ENCODE measurements at places on chromosomes 6 and 20.

DNA sequence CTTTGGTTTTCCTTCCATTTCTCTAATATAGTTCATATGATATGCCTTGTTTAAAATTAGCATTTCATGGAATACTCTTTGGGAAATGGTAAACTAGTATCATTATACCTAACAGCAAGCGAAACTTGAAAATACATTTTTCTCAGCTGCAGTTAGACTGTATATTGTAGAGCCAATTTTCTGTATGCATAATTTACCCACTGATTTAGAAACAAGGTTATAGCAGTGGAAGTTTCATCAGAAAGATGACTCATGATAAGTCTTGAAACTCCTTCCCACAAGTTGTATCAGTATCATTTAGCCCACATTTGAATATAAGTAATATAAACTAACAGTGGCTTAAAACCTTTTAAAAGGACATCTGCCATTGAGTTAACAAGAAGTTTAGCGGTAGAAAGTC is 164.8 kb upstream of the BMP5 start:
- DNase-seq = no peak

GRCh38 chr20:32534661-32535240 is 50.4 kb downstream of the NOL4L start:
- DNase-seq = peak; percentile 50

GRCh38 chr6:98769546-98769945 is 64.8 kb upstream of the POU3F2 start:
- peak; percentile 46 for DNase-seq

- DNase-seq = no peak
These were observed 46.1 kb downstream of the FKBP5 start for GRCh38 chr6:35642471-35643161.

DNA sequence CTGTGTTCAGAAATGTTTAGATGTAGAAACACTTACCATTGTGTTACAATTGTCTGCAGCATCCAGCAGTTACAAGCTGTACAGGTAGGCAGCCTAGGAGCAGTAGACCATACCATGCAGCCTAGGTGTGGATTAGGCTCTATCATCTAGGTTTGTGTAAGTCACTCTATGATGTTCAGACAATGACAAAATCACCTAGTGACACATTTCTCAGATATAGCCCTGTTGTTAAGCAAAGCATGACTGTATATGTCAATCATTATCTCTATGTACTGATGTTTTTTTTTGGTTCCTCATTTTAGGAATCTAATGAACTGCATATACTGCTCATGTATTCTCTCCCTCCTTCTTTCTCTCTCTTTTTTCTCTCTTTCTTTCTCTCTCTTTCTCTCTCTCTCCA is 22.2 kb downstream of the CST8 start:
- DNase-seq = no peak

DNA sequence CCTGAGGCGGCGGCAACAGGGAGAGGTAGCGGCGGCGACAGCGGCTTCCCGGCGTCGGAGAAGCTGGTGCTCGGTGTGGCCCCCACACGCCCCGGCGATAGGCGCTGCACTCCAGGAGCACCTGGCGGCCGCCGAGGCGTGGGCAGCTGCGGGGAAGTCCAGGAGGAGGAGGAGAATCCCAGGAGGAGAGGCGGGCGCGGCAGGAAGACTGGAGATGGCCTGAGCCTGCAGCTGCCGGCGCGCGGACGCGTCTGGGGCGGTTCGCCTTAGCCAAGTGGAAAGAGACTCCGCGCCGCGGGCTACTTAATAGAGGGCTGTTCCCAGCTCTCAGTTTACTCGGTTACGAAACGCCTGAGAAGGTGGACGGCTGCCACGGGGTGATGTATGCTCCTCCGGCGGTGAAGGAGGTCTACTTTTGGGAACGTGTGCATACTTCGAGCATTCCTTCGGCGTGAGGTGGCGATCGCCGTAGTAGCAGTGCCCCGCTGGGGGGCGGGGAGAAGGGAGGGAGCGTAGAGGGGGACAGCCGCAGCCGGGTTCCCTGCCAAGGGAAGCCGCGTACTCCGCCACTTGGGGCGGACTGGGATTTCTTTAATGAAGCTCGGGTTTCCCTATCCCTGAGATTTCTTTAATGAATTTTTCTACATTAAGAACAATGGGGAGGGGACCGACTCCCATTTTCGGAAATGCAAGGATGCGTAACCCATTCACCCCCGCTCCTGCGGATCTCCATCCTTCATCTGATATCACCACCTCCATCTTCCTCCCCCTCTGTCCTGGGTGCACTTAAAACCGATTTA is at the start of gene COL12A1:
COL12A1 (minus strand) TSS at position 278 of the 800 bp plus-strand sequence. CDS start 3,261 bp downstream, outside the sequence.
- DNase-seq = peak; percentile 78

- no peak for DNase-seq
These were observed 1.4 kb upstream of the SEC63 start for GRCh38 chr6:107959392-107959791.

DNA sequence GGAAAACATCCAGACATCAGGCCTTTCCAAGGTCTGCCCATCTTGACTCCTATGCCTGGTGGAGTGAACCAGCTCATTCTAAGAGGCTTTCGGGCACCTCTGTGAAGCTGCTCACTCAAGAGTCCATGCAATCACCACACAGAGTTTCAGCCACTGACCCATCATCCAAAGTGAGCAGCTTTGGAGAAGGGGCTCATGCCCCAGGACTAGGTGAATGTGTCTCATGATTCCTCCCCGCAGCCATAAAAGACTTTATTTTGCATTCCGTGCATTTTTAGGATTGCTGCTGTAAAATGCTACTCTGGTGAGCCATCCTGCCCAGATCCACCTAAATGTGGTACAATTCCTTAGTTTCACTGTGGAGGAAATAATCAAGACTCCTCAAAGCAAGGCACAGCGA is 44.5 kb upstream of the EZR start:
- no peak for DNase-seq

GRCh38 chr6:141252828-141253608 is 879.7 kb upstream of the GJE1 start:
- no peak for DNase-seq

DNA sequence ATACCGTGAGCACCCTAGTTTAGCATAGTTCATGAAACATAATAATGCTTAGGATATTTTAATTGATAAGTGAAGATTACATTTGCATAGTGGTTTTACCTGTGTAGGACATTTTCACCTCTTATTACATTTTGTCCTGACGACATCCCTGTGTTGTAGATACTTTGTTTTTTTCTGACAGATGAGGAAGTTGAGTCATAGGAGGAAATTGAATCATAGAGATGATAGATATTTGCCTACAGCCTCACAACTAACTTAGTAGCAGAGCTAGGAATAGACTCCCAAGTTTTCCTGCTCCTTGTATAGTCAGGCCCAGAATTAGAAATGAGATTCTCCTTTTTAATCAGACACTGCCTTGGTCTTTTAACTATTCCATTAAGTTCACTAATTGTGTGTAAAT is 100.5 kb upstream of the SUPT3H start:
- DNase-seq = no peak

DNA sequence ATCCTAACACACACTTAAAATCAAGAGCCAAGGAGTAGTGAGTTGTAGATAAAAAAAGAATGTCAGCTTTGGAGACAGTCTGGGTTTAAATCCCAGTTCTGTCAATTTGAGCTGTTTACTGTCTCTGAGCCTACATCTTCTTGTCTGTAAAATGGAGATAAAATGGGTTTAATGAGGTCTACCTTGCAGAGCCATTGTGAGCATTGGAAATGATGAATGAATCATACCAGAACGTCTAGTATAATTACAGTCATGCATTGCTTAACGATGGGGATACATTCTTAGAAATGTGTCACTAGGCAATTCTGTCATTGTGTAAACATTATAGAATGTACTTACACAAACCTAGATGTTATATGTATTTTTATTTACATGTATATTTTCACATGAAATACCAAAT is 17.6 kb upstream of the SGK2 start:
- no peak for DNase-seq

- no peak for DNase-seq
These were observed 292.5 kb upstream of the ZNF337 start for GRCh38 chr20:25989196-25989595.

DNA sequence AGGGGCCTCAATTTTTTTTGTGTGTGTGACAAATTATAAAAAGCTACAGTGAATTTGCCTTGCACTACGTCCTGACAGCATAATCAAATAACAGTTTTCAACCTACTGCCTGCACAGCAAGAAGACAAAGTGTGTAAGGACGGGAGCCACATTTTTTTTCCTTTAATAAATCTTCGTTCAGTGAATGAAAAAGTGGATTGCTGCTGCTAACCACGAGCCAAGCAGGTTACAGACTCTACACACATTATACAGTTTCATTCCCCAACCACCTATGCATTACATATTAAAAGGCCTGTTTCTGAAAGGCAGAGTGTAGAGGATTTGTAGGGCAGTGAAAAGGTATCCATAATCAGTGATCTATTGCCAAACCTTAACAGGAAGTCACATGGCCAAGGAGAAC is 570.0 kb upstream of the BTBD3 start:
- no peak for DNase-seq

- no peak for DNase-seq
These were observed 71.3 kb upstream of the IYD start for GRCh38 chr6:150297327-150298029.

- no peak for DNase-seq
These were observed 64.2 kb downstream of the LMBRD1 start for GRCh38 chr6:69732640-69733039.

GRCh38 chr20:13251904-13252297 is 30.8 kb downstream of the ISM1 start:
- no peak for DNase-seq

DNA sequence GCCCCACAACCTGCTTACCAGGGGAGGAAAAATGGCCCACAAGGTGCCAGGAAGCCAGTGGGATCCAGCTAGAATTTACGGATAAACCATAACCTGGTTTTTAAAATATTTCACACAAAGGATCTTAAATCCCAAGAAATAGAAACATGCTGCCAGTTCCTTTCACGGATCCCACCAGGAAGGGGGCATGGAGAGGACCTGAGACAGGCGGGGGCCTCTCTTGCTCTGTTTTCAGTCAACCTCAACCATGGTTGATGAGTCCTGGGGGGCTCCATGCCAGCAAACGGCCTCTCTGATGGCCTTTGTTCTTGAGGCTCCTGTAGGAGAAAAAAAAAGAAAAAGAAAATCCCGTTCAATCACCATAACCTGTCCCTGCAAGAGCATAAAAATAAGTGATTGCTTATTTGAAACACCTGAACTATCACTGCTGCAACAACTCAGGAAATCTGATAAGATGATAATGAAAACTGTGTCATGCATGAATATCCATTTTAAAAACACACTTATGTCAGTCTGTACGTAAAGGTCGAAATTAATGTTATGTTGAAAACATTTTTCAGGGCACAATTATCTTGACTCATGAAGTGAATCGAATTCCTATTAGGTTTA is 125.8 kb upstream of the CST7 start:
- DNase-seq = peak; percentile 3

DNA sequence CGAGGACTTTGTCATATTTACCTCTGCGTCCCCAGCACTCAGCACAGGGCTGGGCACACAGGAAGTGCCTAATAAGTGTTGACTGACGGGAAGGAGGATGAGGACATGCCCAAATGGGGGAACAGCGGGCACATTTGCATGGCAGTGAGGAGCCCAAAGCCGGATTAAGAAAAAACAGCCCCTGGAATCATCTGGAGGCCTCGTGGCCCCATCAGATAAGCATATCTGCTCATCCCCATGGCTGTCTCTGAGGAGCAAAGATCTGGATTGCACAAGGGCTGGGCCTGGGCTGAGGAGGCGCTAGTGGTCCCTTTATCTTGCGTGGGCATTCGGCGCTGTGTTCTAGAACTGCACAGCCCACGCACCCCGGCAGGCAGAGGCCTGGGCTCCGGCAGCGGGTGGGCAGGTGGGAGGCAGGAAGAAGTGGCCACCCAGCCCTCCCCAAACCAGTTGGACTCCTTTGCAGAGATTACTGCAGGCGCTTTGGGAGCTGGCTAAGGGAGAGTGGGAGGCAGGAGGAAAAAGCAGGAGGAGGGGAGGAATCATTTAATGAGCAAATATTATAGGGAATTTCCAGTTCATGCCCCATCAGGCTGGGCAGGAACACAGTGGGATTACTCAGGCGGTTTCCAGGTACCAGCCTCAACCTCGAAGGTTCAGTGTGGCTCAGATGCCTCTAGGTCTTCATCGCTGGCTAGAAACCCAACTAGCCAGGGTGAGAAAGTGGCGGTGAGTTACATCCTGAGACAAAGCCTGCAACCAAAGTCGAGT is 108.1 kb downstream of the CEBPB start:
- no peak for DNase-seq

DNA sequence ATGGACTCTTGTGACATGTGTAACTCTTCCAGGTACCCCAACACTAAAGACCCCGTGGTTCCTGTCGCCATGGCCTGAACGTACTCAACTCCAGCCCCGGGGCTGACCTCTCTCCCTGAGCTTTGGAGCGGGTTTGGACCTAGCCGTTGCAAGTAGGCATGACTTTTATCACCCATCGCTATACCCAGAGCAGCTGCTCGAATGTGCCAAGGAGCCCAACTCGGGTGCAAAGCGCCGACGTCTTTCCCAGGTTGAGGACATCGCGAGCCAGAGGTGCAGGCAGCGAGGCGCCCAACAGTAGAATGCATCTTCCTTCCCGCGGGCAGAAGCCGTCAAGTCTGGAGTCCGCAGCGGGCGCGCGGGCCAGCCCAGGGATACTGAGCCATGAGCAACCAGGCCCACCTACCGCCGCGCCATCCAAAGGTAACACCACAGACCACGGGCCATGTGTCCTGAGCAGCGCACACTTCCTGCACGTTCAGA is 5.7 kb upstream of the LAMP5 start:
- peak; percentile 52 for DNase-seq

DNA sequence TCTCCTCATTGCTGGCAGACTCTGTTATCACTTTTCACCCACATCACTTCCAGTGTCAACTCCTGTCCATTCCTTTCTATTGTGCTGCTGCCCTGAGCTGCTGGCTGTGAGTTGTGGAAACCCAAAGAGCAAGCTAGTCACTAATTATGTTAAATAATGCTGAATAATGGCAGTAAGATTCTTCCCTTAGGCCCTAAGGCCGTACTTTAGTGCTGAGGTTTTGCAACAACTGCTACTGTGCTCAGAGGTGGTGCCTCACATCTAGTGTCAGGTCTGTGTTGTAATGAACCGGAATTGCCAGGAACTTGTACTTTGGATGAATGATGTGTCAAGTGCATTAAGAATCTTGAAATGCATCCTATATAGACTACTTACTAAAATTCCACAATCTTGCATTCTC is 372.2 kb upstream of the RNF217 start:
- DNase-seq = no peak

DNA sequence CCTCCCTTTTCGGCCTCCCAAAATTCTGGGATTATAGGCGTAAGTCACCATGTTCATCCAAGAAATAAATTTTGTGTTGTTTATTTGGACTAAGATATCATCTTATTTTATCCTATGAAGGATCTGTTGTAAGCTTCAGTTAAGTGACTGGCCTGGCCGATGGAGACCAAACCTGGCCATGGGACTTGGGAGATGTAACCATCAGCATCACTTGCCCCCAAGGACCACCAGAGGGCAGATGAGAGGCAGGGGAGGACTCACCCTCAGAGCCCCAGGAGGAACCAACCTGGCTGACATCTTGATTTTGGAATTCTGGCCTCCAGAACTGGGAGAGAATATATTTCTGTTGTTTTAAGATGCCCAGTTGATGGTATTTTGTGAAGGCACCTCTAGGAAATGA is 266.7 kb downstream of the CDH26 start:
- peak; percentile 56 for DNase-seq

- DNase-seq = no peak
These were observed 69.3 kb downstream of the FAM229B start for GRCh38 chr6:112156668-112157067.

- DNase-seq = peak; percentile 56
These were observed 134.7 kb upstream of the RSPO3 start for GRCh38 chr6:126983779-126984178.

GRCh38 chr6:27415898-27416297 is 27.3 kb downstream of the ZNF391 start:
- no peak for DNase-seq

Data from H9 (cell line).